ENCODE measurements at places on chromosomes 1 and 21.

- no peak for ATAC-seq
Measured at GRCh38 chr21:33411949-33412430, 8.8 kb downstream of the IFNGR2 start.

DNA sequence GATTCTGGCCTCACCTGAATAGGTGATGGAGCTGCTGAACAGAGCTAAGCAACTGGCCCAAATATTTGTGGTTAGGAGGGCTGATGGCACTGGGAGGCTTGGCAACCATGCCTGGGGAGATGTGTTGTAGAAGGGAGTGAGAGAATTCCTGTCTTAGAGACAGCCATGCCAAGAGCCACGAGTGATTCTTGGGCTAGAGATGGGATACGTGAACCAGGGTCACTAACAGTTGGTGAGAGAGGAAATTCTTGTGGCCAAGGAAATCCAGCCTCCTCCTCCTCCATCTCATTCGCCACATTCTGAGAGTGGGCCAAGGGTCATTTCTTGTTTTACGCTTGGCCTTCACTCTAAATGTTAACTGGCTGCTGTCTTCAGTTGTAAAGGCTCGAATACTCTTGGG, 46.3 kb downstream of the NGF start:
- ATAC-seq, result no peak

DNA sequence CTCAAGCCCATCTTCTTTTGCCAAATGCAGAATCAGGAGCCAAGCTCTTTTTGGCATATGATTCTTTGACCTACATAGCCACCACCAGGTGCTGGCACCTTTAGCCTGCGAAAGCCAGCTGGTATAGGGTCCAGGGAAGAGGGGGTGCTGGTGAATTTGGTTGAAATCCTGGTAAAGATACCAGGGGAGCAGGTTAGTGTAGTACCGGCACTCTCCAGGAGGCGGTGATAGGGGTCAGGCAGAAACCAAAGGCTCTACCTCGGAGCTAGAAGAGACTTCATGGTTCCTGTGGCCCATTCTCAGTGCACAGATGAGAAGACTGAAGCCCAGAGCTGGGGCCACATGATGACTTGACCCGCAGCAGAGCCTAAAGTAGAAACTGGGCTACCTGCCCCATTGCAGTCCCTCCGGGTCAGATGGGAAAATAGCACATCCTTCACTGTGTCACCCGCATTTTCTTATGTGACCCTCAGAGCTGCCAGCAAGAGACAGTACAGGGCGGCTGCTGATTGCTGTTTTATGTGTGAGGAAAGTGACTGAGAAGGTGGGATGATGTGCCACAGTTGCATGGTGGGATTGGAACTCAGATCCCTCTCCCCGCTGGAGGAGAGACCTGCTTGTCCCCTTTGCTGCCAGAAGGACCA, 36.0 kb upstream of the IL19 start:
- ATAC-seq, result peak; percentile 75

DNA sequence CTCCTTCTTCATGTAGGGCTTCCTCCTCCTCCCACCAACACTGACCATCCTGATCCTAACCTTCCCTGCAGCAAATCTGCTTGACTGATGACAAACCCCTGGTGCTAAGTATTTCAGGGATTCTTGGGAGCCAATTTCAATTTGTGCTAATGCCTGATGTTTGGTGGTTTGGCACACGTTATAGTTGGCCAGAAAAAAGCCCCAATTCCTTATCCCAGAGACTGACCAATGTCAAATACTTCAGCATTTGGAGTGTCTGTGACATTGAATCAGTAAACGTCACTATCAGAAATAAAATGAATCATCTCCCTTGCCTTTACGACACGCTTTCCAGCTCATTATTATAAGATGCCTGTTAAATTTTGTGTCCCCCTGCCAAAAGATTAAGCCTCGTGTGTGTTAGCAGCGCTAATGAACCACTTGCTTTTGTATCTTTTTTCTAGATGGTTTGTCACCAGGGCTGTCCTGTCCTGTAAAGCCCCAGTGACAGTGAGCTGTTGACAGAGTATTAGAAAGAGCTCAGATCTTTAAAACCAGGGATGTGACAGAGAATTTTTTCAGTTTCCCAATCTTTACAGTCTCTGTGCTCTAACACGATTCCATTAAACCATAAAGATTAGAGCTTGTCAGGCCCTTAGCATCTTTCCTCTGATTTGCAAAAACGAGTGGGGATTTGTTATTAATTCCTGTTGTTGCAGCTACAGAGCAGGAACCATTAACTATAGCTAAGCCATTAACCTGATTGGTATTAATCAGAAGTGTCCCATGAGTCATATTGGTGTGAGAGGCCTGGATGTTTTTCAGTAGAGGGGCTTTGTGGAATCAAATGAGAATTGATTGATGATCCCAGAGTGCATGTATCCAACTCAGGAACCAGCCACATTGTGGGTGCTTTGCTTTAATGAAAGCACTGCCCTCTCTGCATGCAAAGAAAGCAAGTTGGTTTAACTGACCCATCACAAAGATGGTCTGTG, 665.1 kb upstream of the PLXNA2 start:
- peak; percentile 25 for ATAC-seq

DNA sequence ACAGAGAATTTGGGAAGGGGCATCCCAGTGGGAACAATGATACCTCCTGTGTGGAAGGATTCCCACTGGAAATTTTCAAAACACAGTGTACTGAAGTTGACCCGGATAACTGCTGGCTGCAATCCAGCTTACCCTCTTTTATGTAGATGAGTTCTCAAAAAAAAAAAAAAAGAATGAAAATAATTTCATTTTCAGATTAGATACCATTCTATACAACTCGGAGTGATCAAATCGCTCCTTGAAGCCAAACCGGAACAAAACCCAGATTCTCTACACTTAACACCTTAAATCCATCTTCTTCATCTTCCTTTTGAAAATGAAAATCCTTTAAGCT, 69.1 kb downstream of the KAZN start:
- ATAC-seq, result no peak

GRCh38 chr1:34597877-34598514, 156.9 kb upstream of the GJB5 start:
- ATAC-seq, result no peak

GRCh38 chr1:160429702-160430535, 29.6 kb downstream of the VANGL2 start:
- ATAC-seq, result no peak

- ATAC-seq, result no peak
Measured at GRCh38 chr1:112982853-112983536, 27.0 kb upstream of the SLC16A1 start.

- no peak for ATAC-seq
Measured at GRCh38 chr1:5855196-5855897, 136.9 kb downstream of the NPHP4 start.

GRCh38 chr1:218585511-218586184, 240.5 kb downstream of the TGFB2 start:
- ATAC-seq, result peak; percentile 95

GRCh38 chr21:24895885-24896734, 711.2 kb downstream of the MRPL39 start:
- ATAC-seq, result peak; percentile 98

- peak; percentile 54 for ATAC-seq
Measured at GRCh38 chr21:41631564-41632461, 123.9 kb upstream of the TMPRSS2 start.

DNA sequence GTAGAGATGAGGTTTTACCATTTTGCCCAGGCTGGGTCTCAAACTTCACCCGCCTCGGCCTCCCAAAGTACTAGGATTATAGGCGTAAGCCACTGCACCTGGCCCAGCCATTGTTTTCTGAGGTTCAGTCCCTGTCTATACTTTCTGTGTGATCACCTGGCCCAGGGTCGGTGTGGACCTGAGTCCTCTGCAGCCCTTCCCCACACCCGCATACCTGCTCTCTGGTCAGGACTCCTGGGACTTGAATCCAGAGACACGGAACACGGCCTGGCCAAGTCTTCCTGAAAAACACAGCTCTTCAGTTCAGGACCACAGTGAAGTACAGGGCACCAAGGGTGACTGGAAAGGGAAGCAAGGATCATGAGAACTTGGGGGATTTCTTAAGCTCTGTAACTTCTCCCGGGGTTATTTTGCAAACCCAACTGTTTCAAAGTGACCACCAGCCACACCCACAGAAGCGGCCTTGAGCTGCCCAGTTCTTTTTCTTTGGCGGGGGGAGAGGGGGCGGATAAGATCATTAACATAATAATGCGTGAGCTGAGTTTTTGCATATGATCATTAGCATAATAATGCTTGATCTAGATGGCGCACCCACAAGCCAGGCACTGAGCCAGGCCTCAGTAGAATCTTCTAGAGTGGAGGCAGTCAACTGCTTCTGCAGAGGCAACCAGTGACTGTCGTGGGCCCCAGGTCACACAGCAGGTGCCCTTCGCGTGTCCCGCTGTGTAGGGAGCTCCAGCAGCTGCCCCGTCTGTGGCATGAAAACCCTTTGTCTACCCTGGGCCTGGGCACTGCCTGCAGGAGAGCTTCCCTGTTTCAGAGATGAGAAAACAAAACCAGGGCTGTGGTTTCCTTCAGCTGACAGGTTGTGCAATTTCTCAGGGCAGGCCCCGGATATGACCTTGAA, 1.7 kb upstream of the NADK start:
- 0 out of 3 replicates have a peak, but pooled peaks have one; percentile 0 for ATAC-seq

DNA sequence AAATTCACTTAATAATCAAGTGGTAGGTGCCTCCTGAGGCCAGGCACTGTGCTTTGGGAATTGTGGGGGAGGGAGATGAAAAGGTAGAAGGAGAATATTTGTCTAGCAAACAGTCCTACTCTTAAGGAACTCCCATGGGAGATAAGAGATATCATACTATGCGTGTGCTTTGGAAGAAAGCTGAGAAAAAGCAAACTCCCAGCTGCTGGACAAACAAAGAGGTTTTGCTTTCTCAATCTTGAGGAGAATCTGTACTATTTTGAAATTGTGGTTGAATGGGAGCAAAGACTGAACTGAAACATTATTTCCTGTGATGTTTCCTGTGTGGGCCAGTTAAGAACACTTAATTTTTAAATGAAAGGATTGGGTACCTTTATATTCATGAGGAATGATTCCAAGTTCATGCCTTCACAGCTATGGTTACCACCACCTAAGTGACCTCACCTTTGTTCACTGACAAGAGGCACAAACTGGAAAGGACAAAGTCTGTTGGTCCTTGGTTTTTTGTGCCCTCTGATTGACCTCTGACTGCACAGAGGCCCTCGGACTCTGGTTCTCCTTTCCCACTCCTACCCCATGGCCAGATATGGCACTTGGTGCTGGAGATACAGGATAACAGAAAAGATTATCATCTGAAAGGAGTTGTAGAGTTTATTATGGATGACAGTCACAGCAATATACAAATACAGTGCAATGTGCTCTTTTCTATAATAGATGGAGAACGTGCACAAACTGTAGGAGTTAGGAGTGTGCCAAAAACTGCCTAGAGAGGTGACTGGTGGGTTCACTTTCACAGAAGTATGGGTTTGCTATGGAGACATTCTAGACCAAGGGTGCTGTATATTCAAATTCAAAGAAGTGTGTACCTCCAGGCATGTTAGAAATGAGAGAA, 1.6 kb downstream of the CD53 start:
- no peak for ATAC-seq

- ATAC-seq, result peak; percentile 32
Measured at GRCh38 chr1:24972221-24972914, 42.3 kb upstream of the RUNX3 start.

DNA sequence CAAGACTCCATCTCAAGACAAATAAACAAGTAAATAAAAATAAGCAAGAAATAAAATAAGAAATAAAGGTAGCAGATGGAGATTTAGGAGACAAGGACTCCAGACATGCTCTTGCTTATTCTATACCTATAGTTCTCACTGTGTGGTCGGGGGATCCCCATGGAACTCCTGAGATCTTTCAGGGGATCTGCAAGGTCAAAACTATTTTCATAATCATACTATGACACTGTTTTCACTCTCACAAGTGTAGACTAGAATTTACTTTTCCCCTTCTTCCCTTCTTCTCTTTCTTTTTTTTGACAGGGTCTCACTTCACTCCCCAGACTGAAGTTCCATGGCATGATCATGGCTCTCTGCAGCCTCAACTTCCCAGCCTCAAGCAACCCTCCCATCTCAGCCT, 29.8 kb upstream of the NLRP3 start:
- ATAC-seq, result no peak

GRCh38 chr1:14791654-14792053, 193.2 kb downstream of the KAZN start:
- ATAC-seq, result no peak

DNA sequence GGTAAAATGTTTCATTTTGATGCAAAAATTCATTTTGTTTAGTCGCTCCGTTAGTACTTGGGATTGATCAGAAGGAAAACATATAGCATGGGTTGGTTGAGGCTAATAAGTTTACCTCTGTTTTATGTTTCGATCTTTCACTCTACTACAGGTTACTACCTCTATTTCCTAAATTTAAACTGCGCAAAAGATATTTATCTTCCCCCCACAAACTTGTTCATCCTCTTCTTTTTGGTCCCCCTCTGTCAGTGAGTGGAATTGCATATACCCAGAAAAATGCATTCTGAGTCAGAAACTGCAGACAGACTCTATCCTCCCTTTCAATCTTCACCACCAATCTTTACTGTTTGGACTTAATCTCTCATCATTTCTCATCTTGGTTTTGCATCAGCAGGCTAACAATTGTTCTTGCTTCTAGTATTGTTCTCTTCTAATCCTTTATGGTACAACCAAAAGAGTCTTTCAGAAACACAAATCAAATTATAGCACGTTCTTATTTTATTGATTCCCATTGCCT, 316.0 kb upstream of the ADGRL4 start:
- peak; percentile 68 for ATAC-seq

GRCh38 chr1:172359491-172359999, 60.9 kb upstream of the C1orf105 start:
- peak; percentile 11 for ATAC-seq

- no peak for ATAC-seq
Measured at GRCh38 chr1:235996048-235996785, 68.7 kb downstream of the NID1 start.

- no peak for ATAC-seq
Measured at GRCh38 chr1:225876900-225877510, 5.2 kb downstream of the TMEM63A start.

- ATAC-seq, result no peak
Measured at GRCh38 chr1:96723377-96723776, 1.8 kb downstream of the PTBP2 start.

DNA sequence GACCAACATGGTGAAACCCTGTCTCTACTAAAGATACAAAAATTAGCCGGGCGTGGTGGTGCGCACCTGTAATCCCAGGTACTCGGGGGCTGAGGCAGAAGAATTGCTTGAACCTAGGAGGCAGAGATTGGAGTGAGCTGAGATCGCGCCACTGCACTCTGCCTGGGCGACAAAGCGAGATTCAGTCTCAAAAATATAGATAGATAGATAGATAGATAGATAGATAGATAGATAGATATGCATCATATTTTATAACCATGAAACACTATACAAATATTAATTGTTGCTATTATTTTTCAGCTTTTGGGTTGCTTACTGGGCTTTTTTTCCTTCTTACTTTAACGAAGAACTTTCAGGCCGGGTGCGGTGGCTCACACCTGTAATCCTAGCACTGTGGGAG, 4.8 kb upstream of the FAF1 start:
- ATAC-seq, result no peak

- no peak for ATAC-seq
Measured at GRCh38 chr1:104125970-104126369, 376.3 kb downstream of the AMY1C start.

Measured in SK-N-SH treated with all-trans-retinoic acid at 6 μM for 48 hours (cell line).